HCT116 (cell line): ENCODE measurements at places on chromosomes 3 and 15. TPM values are rescaled to one million over a fixed set of nuclear protein-coding genes. Genes with fewer than 3 reads are reported as not detected.

DNA sequence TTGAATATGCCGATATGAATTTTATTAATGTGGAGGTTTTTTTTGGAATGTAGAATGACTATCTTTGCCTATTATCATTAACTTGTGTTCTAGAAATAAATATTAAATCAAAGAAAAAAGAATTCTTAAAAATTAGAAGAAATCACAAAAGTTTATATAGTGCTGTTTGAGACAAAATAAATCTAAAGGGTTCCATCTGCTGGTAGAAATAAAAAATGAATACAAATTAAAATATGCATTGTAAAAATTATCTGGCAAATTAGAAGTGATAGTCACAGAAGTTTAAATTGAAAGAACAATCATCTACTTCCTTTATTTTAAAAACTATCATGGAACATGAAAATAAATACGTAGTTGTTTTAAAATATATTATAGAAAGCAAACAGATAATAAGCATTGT is 22.7 kb upstream of the ZBTB20 start:
- DNase-seq: no peak

DNA sequence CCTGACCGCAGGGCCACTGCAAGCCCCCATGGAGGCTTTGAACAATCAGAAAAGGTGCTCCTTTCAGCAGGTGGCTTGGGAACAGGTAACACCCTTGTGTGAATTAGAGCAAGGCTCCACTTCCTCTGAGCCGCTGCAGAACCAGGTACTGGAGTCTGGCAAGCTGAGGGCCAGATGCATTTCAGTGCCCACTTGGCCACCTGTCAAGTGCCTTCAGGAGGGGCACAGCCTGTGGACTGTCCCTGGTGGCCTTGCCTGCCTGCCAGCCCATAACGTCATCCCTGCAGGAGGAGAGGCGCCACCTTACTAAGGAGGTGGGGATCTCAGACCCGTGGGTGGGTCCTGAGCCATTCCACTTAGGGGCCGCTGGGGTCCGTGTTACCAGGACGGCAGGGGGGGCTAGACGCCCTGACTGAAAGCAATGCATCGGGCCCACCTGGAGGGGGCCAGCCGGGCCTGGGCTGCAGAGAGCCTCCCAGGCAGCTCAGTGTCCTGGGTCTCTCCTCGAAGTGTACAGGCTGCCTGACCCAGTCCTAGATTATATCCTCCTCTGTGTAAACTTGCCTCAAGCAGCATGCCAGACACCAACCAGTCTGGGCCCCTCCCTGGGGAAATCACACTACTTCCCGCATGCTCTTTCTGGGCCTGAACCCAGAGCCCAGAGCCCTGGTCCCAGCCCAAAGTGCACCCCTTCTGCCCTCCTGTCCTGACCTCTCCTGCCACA is 16.1 kb downstream of the SPTBN5 start:
- DNase-seq: no peak

DNA sequence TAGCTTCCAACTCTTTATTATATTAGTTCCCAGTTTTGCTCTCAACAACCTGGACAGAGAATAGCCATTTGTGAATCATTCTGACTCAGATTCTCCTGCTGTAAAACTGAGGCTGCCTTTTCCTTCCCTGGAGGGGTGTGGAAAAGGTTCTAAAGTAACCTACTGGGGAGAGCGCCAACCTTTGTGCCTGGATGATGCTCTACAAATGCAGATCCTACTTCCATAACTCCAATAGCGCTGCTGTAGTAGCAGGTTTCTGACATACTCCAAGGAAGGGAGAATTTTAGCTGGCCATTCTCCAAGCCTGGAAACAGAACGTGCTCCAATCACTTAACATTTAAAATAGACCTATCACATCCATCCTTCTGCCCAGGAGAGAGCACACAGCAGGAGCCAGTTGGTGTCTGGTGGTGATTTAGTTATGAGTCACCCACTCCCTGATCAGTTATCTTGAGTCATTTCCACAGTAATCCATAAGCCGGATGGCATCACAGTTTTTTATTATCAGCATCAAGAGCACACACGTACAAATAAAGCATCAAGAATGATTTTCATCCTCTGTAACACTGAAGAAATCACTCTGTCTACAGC is 38.3 kb downstream of the MYH15 start:
- DNase-seq: peak; percentile 96

DNA sequence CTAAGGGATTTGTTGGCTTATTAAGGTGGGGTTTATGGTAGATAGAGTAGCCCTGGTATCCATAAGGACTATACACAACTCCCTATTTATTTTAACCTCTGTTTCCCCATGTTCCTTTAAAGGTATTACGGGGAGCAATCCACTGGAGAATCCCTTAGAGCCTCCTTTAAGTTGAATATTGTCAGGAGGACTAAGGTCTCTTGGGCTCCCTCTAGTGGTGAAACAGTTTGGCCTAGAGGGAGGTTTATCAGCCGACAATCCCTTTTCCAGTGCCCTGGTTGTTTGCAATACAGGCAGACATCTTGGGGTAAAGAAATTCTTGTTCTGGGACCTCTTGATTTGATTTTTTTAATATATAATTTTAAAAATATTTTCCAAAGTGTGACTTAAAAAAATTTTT is 12.9 kb downstream of the OPA1 start:
- DNase-seq: peak; percentile 56

- DNase-seq: no peak
Observed at GRCh38 chr15:70182858-70183695, 85.4 kb upstream of the TLE3 start.

- DNase-seq: peak; percentile 2
Observed at GRCh38 chr3:24963762-24964625, 464.1 kb upstream of the RARB start.

The SLC28A2 gene
- not detected for total RNA-seq

DNA sequence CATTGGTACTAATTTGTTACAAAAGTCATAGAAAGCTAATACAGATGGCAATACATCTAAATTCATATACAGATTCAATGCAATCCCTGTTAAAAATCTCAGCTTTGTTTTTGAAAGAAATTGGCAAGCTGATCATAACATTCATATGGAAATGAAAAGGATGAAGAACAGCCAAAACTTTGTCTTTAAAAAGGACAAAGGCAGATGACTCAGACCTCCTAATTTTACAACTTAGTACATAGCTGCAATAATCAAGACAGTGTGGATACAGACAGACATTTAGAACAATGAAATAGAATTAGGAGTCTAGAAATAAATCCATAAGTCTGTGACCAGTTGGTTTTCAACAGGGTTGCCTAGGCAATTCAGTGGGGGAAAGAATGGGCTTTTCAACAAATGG is 63.3 kb downstream of the AQP9 start:
- no peak for DNase-seq

The OSTN gene
- total RNA-seq: not detected

The MYZAP gene
- 5.8 TPM for total RNA-seq

DNA sequence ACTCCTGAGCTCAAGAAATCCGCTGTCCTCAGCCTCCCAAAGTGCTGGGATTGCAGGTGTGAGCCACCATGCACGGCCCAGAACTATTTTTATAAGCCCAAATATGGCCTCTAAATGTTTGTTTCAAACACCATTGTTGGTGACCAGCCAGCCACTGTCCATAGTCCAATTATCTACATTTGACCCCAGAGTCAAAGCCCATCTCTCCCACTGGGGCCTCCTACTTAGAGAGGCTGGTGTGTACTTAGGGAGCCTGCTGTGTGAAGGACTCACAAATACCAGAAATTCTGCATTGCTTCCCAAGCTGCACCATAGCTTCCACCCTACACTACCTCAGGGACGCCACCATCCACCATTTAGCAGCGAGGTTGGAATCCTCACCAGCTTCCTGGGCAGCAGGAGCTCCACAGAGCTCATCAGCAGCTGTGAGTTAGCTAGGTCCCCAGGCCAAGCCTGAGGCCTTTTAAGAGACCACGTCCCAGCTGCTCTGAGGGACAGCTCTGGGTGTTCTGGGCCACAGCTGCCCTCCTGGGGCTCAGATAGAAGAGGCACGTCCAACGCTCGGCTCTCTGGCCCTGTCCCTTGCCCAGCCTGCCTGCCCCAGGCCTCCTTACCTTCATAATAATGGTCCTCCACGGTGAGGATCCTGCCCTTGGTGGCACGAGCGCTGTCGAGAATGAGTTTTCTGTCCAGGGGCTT is 29.5 kb downstream of the TKT start:
- no peak for DNase-seq

GRCh38 chr15:27576576-27576975 is 522.5 kb downstream of the OCA2 start:
- no peak for DNase-seq

The TAGLN3 gene
- total RNA-seq: 0.64 TPM

GRCh38 chr3:122985539-122985938 is 42.0 kb downstream of the SEMA5B start:
- DNase-seq: no peak
